ENCODE measurements at places on chromosomes 5 and 9.

DNA sequence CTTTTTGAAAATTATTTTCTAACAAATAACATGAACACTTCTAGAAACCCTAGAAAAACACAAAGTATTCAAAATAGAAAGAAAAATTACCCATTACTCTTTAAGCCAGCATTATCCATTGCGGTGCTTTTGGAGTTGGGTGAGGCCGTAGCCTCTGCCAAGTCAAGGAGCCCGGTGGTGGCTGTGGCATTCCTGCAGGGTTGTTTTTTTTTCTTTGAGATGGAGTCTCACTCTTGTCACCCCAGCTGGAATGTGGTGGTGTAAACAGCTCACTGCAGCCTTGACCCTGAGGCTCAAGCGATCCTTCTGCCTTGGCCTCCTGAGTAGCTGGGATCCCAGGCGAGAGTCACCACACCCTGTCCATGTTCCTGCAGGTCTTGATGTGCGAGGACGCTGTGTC, 8.2 kb upstream of the AHRR start:
- DNase-seq, result no peak

DNA sequence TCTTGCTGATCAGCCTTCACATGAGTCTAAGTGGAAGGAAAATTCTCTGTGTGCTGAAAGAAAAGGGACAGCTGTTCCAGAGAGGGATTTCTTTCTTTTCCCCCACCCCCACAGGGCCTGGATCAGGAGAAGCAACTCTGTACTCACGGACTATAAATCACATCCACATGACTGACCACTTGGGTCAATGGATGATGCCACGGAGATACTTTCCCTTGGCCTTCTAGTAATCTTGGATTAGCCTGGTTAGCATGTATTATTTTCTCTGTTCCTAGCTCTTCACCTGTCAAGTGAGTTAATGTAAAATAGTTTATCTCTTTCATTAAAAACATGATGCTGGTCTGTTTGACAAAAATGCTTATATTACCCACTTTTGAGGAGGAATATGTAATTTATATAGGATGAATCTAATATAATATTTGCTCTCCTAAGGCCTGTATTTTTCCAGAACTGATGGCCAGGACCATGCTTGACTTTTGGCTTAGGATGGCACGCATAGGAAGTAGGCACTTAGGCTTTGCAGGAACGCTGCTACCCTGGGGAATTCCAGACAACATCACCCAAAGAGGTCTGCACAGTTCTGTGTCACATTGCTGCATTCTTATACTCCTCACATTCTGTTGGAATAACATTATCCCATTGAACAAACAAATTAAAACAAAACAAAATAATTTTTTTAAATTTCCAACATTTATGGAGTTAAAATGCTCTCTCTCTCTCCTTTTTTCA, 892.1 kb downstream of the TLE1 start:
- DNase-seq, result no peak

GRCh38 chr5:143703659-143704058, 108.3 kb upstream of the HMHB1 start:
- no peak for DNase-seq

- no peak for DNase-seq
Observed at GRCh38 chr5:176636426-176636825, 6.0 kb downstream of the EIF4E1B start.

GRCh38 chr9:130639124-130639765, 25.1 kb upstream of the PRDM12 start:
- DNase-seq, result no peak

- DNase-seq, result no peak
Observed at GRCh38 chr5:9596171-9596780, 33.9 kb downstream of the TAS2R1 start.

- DNase-seq, result no peak
Observed at GRCh38 chr9:91515074-91515687, 91.5 kb upstream of the NFIL3 start.

DNA sequence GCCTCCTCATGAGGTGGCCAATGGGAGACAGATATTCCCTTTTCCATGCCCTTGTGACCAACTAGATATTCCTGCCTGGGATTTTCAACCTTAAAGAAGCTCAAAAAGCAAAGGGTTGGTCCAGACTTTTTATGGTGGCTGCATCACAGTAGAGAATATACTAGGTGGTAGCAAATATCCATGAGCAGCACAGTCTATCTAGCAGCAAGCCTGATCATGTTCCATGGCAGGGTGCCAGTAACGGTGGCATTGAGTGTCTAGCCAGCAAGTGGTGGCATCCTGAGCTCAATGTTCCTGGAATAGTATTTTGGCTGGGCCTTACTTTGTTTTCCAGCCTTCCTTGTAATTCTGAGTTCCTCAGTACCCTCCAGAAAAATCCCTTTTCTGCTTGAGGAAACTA, 25.8 kb downstream of the CDC25C start:
- DNase-seq, result peak; percentile 43
